ENCODE measurements at places on chromosomes 1 and 21. TPM values are rescaled to one million over a fixed set of nuclear protein-coding genes. Genes with fewer than 3 reads are reported as not detected.

DNA sequence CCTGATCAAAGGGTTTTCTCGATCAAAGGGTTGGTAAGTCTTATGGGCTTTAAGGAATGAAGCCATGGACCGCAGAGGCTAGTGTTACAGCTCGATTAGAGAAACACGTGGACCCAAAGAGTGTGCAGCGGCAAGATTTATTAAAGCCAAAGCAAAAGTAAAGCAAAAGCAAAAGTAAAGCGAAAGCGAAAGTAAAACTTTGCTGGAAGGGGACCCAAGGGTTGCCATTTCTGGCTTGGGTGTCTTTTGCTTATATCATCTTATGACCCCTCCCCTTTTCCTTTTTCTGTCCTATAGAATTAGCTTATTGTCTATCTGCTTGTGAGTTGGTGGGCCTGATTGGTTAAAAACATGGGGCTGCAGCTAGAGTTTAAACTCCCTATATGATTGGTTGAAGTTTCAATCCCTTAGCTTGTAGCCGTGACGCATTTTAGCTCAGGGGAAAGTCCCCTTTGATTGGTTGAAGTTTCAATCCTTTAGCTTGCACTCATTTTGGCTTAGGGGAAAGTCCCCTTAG lies 957.0 kb downstream of the AMY1C start:
- DNase-seq, result peak; percentile 6
- no peaks in the 10 kb centered on the region for H3K27me3 ChIP-seq
- no peaks in the 10 kb centered on the region for H3K4me1 ChIP-seq
- no peak overlapping the region for H3K27ac ChIP-seq
- no peak overlapping the region for H3K4me3 ChIP-seq

- H3K4me1 ChIP-seq, result peaks cover 5% of the 10 kb centered on the region
- H3K27me3 ChIP-seq, result peaks cover 23% of the 10 kb centered on the region
- H3K36me3 ChIP-seq, result no peaks in the 10 kb centered on the region
- no peak overlapping the region for H3K27ac ChIP-seq
Measured at GRCh38 chr21:42013931-42014330, 3.8 kb upstream of the ZBTB21 start.

- DNase-seq, result no peak
- no peak overlapping the region for H3K4me3 ChIP-seq
- H3K27ac ChIP-seq, result no peak overlapping the region
- no peaks in the 10 kb centered on the region for H3K27me3 ChIP-seq
- no peaks in the 10 kb centered on the region for H3K36me3 ChIP-seq
- H3K4me1 ChIP-seq, result peaks cover 21% of the 10 kb centered on the region
Measured at GRCh38 chr1:184945029-184945428, 29.3 kb downstream of the NIBAN1 start.

DNA sequence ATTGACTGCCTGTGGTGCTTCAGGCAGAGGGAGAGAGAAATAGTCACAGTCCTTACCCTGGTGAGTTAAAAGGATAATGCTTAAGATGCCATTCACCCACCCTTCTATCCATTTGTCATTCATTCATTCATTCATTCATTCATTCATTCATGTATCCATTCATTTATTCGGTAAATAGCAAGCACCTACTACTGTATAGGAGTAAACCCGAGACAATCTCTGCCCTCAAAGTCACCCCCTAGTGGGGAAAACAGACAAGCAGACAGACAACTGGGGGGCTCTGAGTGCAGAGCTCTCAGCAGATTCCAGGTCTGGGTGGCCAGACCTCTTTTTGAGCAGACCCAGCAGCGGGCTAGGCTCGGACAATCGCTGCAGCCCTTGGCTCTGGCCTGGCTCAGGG lies 14.1 kb upstream of the ACTL8 start:
- no peaks in the 10 kb centered on the region for H3K27me3 ChIP-seq
- no peak overlapping the region for H3K27ac ChIP-seq
- no peaks in the 10 kb centered on the region for H3K4me1 ChIP-seq

DNA sequence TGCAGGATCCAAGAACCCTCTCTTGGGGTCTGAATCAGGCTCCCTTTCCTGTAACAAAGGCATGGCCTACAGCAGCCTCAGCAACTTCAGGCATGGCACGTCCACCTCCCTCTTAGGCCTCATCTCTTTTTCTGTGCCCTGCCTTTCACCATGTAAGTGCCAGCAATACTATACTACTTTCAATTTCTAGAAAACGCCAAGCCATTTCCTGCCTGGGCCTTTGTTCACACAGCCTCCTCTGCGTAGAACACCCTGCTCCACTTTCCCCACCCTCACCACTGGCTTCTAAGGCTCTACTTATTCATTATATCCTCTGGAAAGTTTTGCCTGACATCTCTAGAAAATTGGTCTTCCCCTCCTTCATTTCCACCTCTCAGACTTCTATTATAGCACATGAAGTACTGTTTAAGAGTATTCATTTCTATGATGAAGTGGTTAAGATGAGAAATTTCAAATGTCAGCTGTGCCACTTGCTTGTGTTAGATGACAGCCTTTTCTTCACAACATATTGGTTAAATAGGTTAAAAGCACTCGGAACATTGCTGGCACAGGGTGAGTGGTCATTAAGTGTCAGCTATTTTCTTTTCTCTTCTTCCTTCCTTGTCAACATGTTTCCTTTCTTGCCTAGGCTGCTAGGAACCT lies 41.6 kb upstream of the VWA5B1 start:
- H3K27me3 ChIP-seq, result no peaks in the 10 kb centered on the region
- no peak overlapping the region for H3K4me3 ChIP-seq
- H3K27ac ChIP-seq, result no peak overlapping the region
- DNase-seq, result no peak
- H3K4me1 ChIP-seq, result no peaks in the 10 kb centered on the region

GRCh38 chr1:115577513-115577912 lies 64.3 kb upstream of the VANGL1 start:
- H3K27ac ChIP-seq, result no peak overlapping the region
- no peak overlapping the region for H3K4me3 ChIP-seq
- peaks cover 3% of the 10 kb centered on the region for H3K36me3 ChIP-seq
- no peaks in the 10 kb centered on the region for H3K27me3 ChIP-seq
- H3K4me1 ChIP-seq, result no peaks in the 10 kb centered on the region

DNA sequence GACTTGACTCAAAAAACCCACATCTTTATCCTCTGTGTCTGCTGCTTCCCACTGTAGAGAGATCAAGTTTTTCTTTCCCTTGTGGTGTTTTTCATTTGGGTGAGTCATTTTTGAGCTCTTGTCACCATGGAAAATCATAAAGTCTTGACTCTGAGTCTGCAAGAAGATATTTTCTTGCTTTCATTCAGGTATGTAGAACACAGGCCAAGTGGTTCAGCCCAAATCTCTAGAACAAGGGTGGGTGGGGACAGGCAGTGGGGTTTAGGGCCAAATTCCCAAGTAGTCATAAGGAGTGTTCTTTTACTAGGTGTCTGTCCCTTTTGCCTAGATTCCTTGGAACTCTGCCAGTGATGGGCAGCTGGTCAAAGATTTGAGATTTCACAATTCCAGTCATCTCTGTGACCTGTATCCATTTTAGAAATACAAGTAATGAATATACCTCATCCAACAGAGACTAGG lies 21.5 kb upstream of the ARHGAP29 start:
- H3K36me3 ChIP-seq, result no peaks in the 10 kb centered on the region
- no peak overlapping the region for H3K27ac ChIP-seq
- DNase-seq, result no peak
- peaks cover 9% of the 10 kb centered on the region for H3K4me1 ChIP-seq
- no peak overlapping the region for H3K4me3 ChIP-seq

- no peak for DNase-seq
- no peaks in the 10 kb centered on the region for H3K27me3 ChIP-seq
- H3K36me3 ChIP-seq, result no peaks in the 10 kb centered on the region
- H3K4me1 ChIP-seq, result peaks cover 34% of the 10 kb centered on the region
- H3K4me3 ChIP-seq, result no peak overlapping the region
Measured at GRCh38 chr1:58702261-58703141, 2.6 kb upstream of the MYSM1 start.

- no peaks in the 10 kb centered on the region for H3K27me3 ChIP-seq
- no peaks in the 10 kb centered on the region for H3K36me3 ChIP-seq
- no peak overlapping the region for H3K4me3 ChIP-seq
- no peaks in the 10 kb centered on the region for H3K4me1 ChIP-seq
- DNase-seq, result no peak
Measured at GRCh38 chr1:158329300-158329699, 2.0 kb downstream of the CD1B start.

DNA sequence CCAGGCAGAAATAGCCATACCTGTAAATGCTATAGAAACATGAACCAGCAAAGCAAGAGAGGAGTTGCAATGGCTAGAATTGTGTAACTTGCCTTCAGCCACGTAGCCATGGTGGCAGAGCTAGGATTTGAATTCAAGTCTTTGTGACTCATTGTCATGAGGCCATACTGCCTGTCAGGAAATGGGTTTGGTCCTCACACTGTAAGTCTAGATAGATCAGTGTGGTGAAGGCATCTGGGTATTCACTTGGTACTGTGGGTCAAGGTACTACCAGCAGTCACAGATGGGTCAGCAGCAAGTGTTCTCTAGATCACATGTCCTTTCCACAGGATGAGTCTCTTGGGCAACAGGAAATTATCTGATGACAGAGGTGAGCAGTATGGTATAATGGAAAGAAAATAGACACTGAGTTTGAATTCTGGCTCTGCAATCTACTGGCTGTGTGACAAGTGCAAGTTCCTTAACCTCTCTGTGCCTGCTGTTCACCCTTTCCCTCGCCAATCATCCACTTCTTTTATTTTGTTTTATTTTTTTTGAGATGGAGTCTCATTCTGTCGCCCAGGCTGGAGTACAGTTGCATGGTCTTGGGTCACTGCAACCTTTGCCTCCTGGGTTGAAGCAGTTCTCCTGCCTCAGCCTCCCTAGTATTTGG lies 36.9 kb downstream of the FGGY start:
- H3K27me3 ChIP-seq, result no peaks in the 10 kb centered on the region
- H3K4me3 ChIP-seq, result no peak overlapping the region
- no peaks in the 10 kb centered on the region for H3K4me1 ChIP-seq
- DNase-seq, result no peak

GRCh38 chr1:118404024-118404423 lies 219.0 kb upstream of the SPAG17 start:
- H3K4me1 ChIP-seq, result no peaks in the 10 kb centered on the region
- no peaks in the 10 kb centered on the region for H3K27me3 ChIP-seq
- no peaks in the 10 kb centered on the region for H3K36me3 ChIP-seq
- no peak overlapping the region for H3K4me3 ChIP-seq
- no peak for DNase-seq

GRCh38 chr1:25435397-25436108 lies 4.9 kb downstream of the MACO1 start:
- peaks cover 8% of the 10 kb centered on the region for H3K4me1 ChIP-seq
- no peaks in the 10 kb centered on the region for H3K27me3 ChIP-seq
- H3K27ac ChIP-seq, result no peak overlapping the region
- no peak for DNase-seq

The FYB2 gene
- not detected for total RNA-seq

DNA sequence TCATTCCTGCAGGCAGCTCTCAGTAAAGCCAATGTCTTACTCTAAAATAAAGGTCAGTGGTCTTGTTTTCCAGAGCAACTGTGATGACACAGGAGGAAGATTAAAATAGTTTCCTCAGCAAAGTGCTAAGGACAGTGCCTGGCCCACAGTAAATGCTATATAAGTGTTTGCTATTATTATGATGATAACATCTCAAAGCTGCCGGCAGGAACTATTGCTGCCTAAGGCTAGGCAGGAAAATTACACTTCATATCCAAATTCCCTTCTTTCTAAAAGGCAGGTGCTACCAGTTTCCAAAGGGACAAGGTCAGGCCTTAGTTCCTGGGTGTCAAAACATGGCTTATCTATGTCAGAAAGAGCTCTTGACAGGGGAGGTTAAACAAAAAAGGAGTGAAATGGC lies 401.3 kb downstream of the HHAT start:
- no peaks in the 10 kb centered on the region for H3K27me3 ChIP-seq
- H3K4me1 ChIP-seq, result peaks cover 12% of the 10 kb centered on the region
- no peak for DNase-seq
- H3K36me3 ChIP-seq, result no peaks in the 10 kb centered on the region

The GBP5 gene
- total RNA-seq, result not detected

GRCh38 chr1:248140846-248141245 lies 4.1 kb upstream of the OR2M5 start:
- no peak for DNase-seq
- no peak overlapping the region for H3K27ac ChIP-seq
- no peak overlapping the region for H3K4me3 ChIP-seq
- H3K27me3 ChIP-seq, result no peaks in the 10 kb centered on the region
- peaks cover 7% of the 10 kb centered on the region for H3K36me3 ChIP-seq

DNA sequence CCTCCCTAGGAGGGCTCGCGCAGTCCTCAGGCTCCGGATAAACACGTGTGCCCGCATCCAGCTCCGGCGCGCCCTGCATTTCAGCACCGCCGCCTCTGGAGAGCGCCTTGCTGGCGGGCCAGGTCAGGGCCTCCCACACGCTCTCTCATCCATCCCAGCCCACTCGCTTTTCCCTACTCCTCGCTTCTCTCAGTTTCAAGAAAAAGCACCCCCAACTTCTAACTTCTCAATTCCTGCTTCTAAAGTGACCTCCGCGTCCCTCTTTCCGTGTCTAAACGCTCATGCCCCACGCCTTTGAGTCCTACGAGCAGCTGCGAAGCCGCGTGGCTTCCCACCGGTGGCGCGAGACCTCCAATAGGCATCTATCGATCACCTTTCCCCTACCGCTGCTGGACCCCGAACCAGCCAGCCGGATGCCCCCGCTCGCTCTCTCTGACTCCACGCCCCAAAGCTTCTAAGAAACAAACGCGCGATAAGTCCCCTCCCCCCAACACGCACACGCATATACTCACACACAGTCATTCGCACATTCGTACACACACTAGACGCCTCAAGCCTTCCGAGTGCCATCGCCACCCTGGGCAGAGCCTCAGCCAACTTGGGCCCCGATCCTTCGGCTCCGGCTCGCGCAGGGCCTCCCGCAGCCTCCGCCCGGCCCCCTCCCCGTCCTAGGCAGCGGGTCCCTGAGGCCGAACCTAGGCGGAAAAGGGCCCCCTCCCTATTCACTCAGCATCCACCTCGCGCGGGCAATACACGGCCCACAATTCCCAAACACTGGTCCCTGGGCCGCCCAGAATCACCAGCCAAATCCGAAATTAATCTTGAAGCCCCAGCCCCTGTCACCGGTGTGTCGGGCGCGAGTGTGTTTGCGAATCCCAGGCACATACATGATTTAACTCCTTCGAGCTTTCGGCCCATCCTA lies 1.1 kb downstream of the NMNAT2 start:
- H3K4me1 ChIP-seq, result peaks cover 28% of the 10 kb centered on the region
- H3K4me3 ChIP-seq, result peak overlapping the region; percentile 79
- no peaks in the 10 kb centered on the region for H3K36me3 ChIP-seq
- DNase-seq, result peak; percentile 91

DNA sequence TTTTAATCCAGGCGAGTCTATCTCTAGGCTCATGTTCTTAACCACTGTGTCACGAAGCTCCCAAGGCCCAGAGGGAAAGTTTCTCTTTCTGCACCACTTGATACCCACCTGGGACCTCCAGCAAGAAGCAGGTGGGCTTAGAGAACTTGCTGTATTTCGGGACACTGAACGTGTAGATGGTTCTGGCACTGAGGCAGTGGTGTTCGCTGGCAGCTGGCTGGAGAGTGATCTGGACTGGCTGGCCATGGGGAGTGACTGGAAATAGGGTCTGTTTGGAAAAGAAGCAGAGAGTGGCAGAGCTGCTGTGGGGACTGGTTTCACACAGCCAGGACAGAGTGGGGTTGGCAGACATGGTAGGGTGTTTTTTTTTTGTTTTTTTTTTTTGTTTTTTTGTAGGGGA lies 16.4 kb upstream of the IL22RA1 start:
- no peak overlapping the region for H3K27ac ChIP-seq
- DNase-seq, result no peak
- no peak overlapping the region for H3K4me3 ChIP-seq

GRCh38 chr1:36579039-36579438 lies 96.3 kb upstream of the CSF3R start:
- H3K36me3 ChIP-seq, result no peaks in the 10 kb centered on the region
- DNase-seq, result no peak
- H3K27me3 ChIP-seq, result no peaks in the 10 kb centered on the region
- H3K27ac ChIP-seq, result no peak overlapping the region
- H3K4me3 ChIP-seq, result no peak overlapping the region
- peaks cover 28% of the 10 kb centered on the region for H3K4me1 ChIP-seq

Data from GM23338 (cell line).